ENCODE measurements at places on chromosomes 7 and 10.

GRCh38 chr10:110556969-110557601 is 10.4 kb upstream of the SMC3 start:
- DNase-seq = peak; percentile 60

- DNase-seq = no peak
Measured at GRCh38 chr10:71512761-71513539, 116.2 kb downstream of the CDH23 start.

GRCh38 chr10:22501413-22501812 is 156.1 kb downstream of the SPAG6 start:
- DNase-seq = no peak

- DNase-seq = no peak
Measured at GRCh38 chr10:112260831-112261230, 22.4 kb upstream of the TECTB start.

DNA sequence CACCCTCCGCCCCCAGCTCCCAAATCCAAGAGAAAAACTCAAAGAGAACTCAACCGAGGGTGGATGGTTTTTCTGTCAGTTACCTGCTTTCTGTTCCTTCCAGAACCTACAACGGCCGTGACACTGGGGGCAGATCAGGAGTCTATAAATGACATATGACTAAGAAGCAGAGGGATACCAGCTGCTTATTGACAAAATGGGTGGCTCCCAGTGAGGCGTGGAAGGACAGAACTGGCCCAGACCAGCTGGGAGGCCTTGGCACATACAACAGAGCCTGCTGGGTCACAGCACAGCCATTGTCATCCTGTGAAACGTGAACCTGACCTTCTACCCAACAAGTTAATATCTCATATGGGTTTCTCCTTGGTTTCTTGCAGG is 84.3 kb upstream of the ADRB1 start:
- DNase-seq = no peak

All from stimulated activated CD8-positive, alpha-beta memory T cell treated with anti-CD3 and anti-CD28 coated beads, Interleukin-15, amount 100 ng/mL, for 1 hour (primary cell).